ENCODE measurements at places on chromosomes 16 and 17. TPM values are rescaled to one million over a fixed set of nuclear protein-coding genes. Genes with fewer than 3 reads are reported as not detected.

PIRT gene
- total RNA-seq = not detected

PABPN1L gene
- total RNA-seq = not detected

OTOP3 gene
- total RNA-seq = not detected

AMFR gene
- total RNA-seq = 83.1 TPM

CD300E gene
- total RNA-seq = not detected

- DNase-seq = no peak
Measured at GRCh38 chr16:75535901-75536300, at the start of gene CHST5. Gene CHST5, minus strand, starts transcription at chr16:75536108. Its CDS starts 5,724 bp downstream, at chr16:75530384.

- DNase-seq = no peak
Measured at GRCh38 chr17:77925831-77926543, 32.5 kb upstream of the TNRC6C start.

DNA sequence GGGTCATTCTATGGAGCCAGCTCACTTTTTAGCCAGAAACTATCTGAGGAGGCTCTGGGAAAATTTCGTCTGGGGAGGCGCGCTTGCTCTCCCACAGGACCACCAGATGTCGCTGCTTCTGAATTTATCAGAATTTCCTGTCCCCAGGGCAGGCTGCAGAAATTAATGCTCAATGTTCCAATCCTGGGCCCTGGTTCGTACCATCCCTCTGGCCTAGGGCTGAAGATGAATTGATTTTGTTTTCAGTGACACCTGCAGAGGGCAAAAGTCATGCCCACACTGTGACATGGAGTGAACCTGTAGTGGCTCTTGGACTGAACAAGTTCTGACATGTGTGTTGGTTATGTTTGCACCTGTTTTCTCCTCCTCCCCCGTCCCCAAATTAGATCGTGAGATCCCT lies 482.6 kb downstream of the NPIPA7 start:
- peak; percentile 63 for DNase-seq

DNA sequence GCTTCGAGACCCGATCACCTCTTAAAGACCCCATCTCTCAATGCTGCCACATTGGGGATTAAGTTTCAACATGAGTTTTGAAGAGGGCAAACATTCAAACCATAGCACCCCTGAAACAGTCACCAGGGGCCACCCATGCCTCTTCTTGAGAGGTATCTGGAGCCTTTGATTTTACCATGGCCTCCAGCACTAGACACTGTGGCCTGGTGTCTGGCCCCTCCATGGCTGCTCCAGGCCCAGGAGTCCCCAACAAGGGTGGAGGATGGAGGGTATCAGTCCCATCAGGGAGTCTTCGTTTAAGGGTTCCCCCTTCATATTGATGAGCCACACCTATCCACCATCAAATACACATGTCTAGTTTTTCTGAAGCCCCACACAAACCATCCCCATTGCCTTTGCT lies 66.5 kb upstream of the CDH5 start:
- no peak for DNase-seq

GRCh38 chr16:68231384-68232136 lies 4.4 kb downstream of the ESRP2 start:
- DNase-seq = no peak

- no peak for DNase-seq
Measured at GRCh38 chr17:73281928-73282327, 20.2 kb upstream of the CPSF4L start.

- no peak for DNase-seq
Measured at GRCh38 chr17:41551365-41551764, 20.5 kb downstream of the KRT9 start.

DNA sequence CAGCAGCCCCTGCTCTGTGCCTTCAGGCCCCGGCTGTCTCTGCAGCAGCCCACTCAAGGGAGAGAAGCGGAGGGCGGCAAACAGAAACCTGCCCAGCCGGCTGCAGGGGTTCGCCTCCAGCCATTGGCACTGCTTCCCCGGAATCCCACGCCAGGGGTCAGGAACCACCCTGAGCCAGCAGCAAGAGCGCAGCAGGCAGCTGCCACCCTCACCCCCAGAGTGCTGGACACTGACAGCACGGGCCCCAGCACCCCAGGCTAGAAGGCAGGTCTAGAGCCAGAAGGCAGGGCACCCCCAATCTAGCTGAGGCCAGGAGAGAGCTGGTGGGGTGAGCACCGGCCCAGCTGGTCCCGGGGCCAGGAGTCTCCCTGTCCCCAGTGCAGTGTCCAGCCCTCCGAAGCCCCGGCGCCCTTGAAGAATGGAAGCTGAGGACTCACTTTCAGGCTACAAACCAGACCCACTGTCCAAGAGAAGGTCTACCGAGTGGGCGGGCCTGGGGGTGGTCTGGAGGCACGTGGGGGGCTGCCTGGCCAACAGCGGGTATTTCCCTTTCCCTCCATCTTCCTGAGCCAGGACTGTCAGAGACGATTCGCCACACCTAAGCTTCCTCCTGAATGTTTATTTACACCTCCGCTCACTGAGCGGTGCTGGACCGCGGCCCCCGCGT lies 8.4 kb downstream of the UBALD2 start:
- peak; percentile 65 for DNase-seq

DNA sequence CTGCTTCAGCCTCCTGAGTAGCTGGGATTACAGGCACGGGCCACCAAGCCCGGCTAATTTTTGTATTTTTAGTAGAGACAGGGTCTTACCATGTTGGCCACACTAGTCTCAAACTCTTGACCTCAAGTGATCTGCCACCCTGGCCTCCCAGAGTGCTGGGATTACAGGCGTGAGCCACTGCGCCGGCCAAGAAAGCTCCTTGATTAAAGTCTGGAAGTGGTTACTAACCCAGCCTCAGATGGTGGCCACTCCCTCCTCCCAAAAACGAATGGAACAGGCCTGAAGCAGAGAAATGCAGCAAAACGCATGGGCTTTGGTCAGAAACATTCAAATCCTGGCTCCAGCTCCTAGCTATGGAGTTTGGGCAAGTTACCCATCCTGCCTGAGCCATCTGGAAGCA lies 11.3 kb downstream of the FKBP10 start:
- no peak for DNase-seq

DNA sequence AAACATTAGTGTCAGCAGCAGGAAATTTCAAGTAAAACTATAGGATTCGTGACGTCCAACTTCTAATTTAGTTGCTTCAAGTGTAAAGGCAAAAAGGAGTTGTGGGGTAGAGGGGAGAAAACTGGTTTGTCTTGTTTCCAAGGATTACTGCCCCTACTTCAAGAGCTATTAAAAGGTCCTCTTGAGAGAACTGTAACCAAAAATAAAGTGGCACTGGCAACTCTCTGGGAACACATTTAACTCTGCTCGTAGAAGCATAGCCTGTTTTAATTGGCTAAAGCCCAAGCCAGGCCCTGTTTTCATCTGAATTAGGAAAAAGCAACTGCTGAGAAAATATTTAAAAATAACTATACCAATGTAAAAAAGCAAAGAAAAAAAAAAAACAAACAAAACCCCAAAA lies 51.8 kb upstream of the AKAP1 start:
- no peak for DNase-seq
